Activated naive CD8-positive, alpha-beta T cell treated with anti-CD3 and anti-CD28 coated beads for 36 hours (primary cell): ENCODE measurements at places on chromosomes 7 and 10.
A peak's percentile ranks its signal among the peaks of the same experiment; 100 is the strongest.

DNA sequence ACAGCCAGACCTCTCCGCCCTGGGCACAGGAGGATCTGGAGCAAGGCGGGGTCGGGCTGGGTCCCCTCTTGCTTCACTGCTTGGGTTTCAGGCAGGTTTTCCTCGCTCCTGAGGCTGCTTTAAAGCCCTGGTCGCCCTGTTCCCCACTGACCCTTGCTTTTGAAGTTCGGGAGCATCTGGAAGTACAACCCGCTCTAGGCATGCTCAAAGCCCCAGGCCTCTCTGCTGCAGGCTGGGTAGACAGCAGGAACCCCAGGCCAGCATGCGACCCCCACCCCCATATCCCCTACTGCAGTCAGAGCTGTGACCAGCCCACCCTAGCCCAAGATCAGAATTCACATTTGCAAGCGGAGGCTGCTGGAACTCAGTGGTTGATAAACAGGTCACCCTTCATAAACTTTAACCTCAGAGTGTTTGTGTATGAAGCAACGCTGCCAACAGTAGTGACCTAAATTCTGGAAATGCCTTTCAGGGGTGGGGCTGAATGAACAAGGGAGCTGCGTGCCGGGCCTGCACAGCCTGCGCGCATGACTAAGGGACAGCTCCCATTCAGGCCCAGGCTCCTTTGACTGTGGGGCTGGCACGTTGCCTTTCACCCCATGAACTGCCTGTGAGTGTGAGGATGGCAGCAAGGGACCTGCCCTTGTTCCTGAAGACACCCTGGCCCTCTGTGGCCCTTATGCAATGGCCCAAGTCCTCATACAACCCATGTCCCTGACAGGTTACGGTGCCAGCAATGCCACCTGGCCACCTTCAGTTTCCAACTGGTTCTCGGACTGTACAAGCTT is 52.5 kb downstream of the PROSER2 start:
- DNase-seq, result no peak

GRCh38 chr7:111083413-111083812 is 7.5 kb upstream of the LRRN3 start:
- DNase-seq, result peak; percentile 58

- DNase-seq, result no peak
Observed at GRCh38 chr7:76155938-76156337, 45.8 kb upstream of the SRRM3 start.

DNA sequence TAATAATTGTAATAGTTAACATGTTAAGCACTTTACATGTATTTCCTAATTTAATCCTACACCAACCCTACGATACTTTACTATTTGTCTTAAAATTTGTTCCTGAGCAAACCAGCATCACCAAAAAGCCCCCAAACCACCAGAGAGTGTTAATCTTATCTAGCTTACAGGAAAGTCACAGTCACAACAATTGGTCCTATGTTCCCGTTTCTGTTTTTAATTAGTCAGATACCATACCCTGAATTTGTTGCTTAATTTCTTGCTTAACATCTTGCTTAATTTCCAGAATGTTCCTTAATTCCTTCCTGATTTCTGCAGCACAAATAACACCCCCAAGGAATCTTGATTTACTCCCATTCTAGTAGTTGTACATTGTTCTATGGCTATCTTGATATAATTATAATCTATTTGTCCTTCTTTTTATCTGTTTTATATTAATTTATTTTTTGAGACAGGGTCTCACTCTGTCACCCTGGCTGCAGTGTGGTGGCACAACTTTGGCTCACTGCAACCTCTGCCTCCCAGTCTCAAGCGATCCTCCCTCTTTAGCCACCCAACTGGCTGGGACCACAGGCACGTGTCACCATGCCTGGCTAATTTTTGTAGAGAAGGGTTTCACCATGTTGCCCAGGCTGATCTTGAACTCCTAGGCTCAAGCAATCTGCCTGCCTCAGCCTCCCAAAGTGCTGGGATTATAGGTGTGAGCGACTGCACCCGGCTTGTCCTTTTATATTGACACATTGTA is 6.6 kb upstream of the PDSS1 start:
- DNase-seq, result no peak

- DNase-seq, result no peak
Observed at GRCh38 chr10:88440541-88440940, 142.6 kb downstream of the RNLS start.

DNA sequence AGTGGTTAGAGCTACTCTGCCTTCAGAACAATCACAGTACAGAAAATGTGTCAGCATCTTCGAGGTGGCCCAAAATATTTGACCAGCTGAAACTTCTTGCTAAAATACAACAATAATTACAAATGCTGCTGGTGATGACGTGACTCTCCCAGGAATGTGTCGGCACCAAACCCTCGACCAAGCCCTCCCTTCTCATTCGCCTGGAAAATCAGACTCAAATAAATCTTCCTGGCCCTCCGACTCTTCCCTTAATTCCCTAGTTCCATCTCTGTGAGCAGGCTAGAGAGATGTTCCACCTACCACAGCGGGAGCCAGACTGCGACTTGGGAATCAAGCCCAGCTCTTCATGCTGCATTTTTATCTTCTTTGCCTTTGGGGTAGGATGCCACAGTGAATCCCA is 4.1 kb downstream of the PRSS2 start:
- no peak for DNase-seq

GRCh38 chr7:148474481-148475025 is 116.0 kb upstream of the C7orf33 start:
- no peak for DNase-seq
